Stimulated activated naive CD8-positive, alpha-beta T cell treated with anti-CD3 and anti-CD28 coated beads, Interleukin-15, amount 100 ng/mL, for 72 hours (primary cell): ENCODE measurements at places on chromosomes 16 and 17.

DNA sequence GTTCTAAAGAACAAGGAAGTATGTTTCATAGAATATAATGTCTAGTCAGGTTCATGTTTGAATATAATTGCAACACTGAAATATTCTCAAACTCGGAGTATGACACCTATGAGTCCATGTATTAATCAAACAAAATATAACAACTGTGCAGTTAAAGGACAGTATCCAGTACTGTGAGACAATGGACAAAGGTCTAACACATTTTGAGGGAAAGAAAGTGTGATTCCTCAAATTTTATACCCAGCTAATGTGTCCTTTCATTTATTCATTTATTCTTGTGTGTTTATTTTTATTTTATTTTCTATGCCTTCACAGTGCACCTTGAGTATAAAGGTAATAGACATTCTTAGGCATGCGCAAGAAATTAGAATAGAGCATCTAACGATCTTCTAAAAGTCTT is 401.0 kb upstream of the ZFHX3 start:
- no peak for DNase-seq

DNA sequence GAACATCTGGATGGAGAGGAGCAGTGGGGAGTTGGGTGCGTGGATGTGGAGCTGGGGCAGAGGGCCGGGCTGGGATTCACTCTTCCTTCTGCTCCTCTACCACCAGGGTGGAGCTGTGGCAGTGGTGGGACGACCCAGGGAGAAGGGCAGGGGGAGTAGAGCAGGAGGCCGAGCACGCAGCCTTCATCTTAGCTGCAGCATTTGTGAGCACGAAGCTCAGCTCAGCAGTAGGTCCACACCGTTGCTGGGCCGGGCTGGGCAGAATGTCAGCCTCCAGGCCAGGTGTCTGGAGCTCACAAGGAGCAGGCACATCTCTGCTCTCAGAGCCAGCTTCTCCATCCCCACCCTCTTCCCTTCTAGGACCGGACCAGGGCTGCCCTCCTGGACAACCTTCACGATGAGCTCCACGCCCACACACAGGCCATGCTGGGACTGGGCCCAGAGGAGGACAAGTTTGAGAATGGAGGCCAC is 55.7 kb downstream of the OR1D5 start:
- no peak for DNase-seq

GRCh38 chr16:19879241-19879792 is 5.3 kb downstream of the GPRC5B start:
- no peak for DNase-seq

DNA sequence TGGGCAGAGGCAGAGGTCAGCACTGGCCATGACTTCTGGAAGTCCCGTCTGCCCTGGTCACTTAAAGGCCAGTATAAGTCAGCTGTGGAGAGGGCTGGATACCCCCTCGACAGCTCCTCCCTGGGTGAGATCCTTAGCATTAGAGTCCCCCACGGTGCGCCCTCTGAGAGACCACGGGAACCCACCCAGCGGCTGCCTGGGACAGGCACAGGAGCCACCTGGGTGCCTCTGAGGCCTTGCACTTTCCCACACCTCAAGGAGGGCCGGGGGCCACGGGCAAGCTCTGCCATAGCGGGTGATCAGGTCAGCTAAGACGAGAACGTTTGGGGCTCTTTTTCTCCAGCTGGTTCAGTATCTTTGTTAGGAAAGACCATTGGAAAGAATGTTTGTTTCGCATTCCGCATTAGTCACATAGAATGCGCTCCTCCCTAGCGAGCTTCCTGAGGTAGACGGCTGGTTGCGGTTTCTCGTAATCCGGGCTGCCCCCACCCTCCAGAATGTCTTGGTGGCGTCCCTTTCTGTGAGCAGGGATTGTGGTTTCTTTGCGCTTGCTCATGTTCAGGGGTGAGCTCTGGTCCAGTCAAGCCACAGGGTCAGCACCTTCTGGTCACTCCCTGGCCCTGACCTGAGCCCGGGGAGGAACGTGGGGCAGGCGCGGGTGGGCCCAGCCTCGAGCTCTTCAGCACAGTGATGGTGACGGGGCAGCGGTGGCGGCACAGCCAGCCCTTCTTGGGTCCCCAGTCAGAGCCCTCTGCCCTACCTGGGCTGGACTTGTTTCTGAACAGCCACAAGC is 25.2 kb downstream of the NME3 start:
- no peak for DNase-seq

GRCh38 chr16:12971241-12971640 is 69.8 kb downstream of the SHISA9 start:
- DNase-seq = no peak

DNA sequence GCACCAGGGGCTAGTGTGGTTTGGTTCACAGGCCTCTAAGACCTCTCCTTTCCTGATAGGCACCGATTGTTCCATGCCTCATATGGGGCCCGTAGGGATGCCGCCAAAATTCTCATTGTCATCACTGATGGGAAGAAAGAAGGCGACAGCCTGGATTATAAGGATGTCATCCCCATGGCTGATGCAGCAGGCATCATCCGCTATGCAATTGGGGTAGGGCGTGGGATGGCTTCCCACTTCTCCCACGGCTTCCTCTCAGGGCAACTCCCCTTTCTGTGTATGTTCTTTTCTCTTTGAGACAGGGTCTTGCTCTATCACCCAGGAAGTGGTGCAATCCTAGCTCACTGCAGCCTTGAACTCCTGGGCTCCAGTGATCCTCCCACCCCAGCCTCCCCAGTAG is 5.3 kb downstream of the ITGAX start:
- DNase-seq = no peak

DNA sequence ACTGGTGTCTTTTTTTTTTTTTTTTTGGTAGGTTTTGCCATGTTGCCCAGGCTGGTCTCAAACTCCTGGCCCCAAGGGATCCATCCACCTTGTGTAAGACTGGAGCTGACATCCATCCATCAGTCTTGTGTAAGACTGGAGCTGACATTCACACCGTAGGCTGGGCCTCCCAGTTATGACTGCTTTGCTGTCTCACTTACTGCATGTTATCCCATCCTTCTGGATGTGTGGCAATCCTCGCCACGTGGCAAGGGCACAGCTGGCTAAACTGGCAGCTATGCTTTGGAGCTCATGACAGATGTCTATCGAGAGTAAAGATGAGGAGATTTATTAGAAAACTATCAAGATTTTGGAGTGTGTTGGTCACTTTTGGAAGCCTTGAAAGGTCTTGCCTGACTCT is 115.1 kb downstream of the ABCA8 start:
- DNase-seq = no peak

- no peak for DNase-seq
Observed at GRCh38 chr16:66568355-66568754, 2.1 kb downstream of the CMTM1 start.

GRCh38 chr16:71894229-71894920 is 956 bp upstream of the IST1 start:
- DNase-seq = peak; percentile 43

GRCh38 chr16:85321509-85322271 is 209.4 kb upstream of the CIBAR2 start:
- DNase-seq = no peak

DNA sequence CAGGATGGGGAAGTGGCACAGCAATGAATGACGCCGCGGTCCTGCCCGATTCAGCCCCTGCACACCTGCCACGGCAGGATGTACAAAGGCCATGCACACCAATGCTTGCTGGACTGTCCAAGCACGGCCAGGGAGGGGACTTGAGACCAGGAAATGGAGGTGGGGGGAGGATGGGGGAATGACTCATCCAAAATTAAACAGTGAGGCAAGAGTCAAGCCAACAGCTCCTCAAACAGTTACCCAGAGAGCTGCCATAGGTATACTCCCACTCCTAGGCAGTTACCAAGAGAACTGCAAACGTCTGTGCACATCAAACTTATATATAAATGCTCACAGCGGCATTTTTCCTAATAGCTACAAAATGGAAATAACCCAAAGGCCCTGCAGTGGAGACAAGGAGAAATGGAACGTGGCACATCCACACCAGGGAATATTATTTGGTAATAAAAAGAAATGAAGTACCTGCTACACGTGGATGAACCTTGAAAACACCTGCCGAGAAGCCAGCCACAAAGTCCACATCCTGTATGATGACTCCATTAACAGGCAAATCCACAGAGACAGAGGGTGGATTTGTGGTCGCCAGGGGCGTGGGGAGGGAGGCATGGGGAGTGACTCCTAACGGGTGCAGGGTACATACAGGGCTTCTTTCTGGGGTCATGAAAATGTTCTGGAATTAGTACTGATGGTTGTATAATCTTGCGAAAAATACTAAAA is 54.1 kb downstream of the VAC14 start:
- DNase-seq = peak; percentile 54
